Large intestine (tissue), 12 donors: ENCODE measurements at places on chromosomes 7 and 10. TPM values are rescaled to one million over a fixed set of nuclear protein-coding genes. Genes with fewer than 3 reads are reported as not detected.

The ANKRD30A gene
- polyA plus RNA-seq = 0.01 TPM

- DNase-seq = peak; percentile 93
Measured at GRCh38 chr7:37031571-37032257, 307.4 kb upstream of the AOAH start.

- DNase-seq = no peak
Measured at GRCh38 chr10:75967491-75967890, 536.1 kb downstream of the LRMDA start.

GRCh38 chr7:30694774-30695721, 12.8 kb upstream of the CRHR2 start:
- DNase-seq = no peak

GRCh38 chr7:140653319-140654108, 12.9 kb upstream of the DENND2A start:
- peak; percentile 55 for DNase-seq

The SORCS3 gene
- 1.7 TPM for polyA plus RNA-seq

The OR6V1 gene
- not detected for polyA plus RNA-seq

DNA sequence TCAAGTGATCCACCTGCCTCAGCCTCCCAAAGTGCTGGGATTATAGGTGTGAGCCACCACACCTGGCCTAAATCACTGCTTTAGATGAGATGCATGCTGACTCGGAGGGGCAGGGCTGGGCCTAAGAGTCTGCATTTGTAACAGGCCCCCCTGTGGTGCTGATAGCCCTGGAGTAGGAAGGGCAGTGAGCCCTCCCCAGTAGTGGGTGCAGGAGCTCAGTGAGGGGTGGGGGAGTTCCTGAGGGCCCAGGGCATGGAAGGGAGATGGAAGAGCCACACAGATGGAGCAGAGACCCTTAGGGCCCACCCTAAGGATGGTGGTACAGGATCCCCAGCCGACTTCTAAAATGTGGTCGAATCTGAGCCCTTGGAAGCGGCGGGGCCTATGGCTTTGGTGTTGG, 131.7 kb upstream of the PPIF start:
- no peak for DNase-seq

DNA sequence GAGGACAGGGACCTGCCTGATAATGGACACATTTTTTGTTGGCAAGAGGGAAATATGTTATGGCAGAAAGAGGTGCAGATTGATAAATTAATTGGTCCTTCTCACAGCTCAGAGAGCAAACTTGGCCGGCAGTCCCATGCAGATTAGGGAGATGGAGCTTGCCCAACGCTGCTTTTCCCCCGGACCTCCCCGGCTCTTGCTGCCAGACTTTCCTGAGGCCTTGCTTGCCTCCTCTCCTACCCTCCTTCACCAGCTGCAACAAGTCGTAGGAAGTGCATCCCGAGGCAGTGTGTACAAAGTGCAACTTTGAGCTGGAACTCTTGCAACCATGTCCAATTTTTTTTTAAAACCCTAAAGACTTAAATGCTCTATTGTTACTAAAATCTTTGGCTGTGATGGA, 215.5 kb downstream of the LRMDA start:
- DNase-seq = no peak

- DNase-seq = no peak
Measured at GRCh38 chr10:14250496-14251076, 80.1 kb downstream of the FRMD4A start.

- no peak for DNase-seq
Measured at GRCh38 chr10:12419262-12419847, 70.0 kb downstream of the CAMK1D start.

DNA sequence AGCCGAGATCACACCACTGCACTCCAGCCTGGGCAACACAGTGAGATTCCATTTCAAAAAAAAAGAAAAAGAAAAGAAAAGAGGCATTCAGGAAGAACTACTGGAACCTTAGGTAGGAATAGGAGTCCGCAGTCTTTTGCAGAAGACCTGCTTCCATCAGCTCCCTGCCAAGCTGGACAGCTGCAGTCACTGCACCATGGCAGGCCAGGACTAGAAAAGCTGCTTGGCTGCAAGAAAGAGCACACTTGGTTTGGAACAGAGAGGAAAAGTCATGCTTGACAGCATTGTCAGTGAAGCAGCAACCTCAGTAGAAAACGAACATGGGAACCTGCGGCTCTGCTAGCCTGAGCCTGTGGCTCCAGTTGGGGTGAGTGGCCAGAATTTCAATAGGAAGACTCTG, 104.3 kb downstream of the MARCHF5 start:
- DNase-seq = no peak

The NEUROG3 gene
- 3.1 TPM for polyA plus RNA-seq

The LRRC27 gene
- polyA plus RNA-seq = 20.7 TPM

- DNase-seq = no peak
Measured at GRCh38 chr7:25979605-25980004, 172.4 kb upstream of the NFE2L3 start.

- no peak for DNase-seq
Measured at GRCh38 chr10:80324891-80325364, 31.6 kb downstream of the DYDC1 start.

DNA sequence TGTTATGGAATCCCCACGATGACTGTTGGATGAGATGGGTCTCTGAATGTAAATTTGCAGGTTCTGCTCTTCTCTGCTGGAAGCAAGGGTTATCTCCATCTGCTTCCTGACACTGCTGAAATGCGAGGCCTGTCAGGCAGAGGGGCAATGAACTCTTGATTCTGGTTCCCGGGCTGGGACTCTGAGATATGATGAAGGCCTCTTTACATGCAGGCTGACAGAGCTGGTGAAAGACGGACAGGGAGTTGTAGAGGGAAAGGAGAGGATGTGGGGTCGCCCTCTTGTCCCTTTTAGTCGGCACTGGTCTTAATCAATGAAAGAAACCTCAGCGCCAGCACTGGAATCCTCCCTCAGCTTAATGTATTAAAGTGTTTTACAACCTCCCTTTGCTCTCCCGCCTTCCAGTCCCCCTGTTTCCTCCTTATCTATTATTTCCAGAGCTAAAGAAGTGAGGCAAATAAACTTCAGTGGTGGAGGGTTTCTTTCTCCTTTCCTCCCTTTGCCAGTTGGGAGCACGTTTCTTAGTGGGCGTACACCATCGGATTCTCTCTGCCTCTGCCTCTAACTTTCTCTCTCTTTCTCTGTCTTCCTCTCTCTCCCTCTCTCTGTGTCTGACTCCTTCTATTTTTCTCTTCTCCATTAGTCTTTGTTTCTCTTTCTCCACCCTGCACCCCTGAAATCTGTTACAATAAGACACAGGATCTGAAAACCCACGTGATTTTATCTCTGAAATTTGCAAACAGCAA, 145.6 kb downstream of the BAMBI start:
- DNase-seq = no peak

GRCh38 chr10:111118758-111119157, 41.9 kb downstream of the ADRA2A start:
- no peak for DNase-seq

DNA sequence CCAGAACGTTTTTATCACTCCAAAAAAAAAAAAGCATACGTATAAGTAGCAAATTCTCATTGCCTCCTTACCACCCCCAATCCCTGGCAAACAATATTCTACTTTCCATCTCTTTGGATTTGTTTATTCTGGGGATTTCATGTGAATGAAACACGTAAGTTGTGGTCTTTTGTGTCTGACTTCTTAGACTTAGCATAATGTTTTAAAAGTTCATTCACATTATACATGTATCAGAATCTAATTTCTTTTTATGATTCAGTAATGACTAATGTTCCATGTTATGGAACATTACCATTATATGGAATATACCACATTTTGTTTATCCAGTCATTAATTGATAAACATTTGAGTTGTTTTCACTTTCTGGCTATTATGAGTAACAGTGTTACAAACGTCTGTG, 12.5 kb upstream of the KLHL7 start:
- DNase-seq = no peak

- peak; percentile 23 for DNase-seq
Measured at GRCh38 chr7:138125598-138126111, 49.4 kb downstream of the AKR1D1 start.

The ZNF25 gene
- 7.0 TPM for polyA plus RNA-seq

GRCh38 chr7:74575083-74575784, 82.3 kb upstream of the GTF2I start:
- DNase-seq = peak; percentile 54

The CHAT gene
- 0.96 TPM for polyA plus RNA-seq

The CYP17A1 gene
- polyA plus RNA-seq = 0.60 TPM

The TSPAN33 gene
- polyA plus RNA-seq = 9.6 TPM

The ASIC3 gene
- 6.9 TPM for polyA plus RNA-seq

- DNase-seq = no peak
Measured at GRCh38 chr7:8178353-8178752, 83.6 kb downstream of the ICA1 start.

DNA sequence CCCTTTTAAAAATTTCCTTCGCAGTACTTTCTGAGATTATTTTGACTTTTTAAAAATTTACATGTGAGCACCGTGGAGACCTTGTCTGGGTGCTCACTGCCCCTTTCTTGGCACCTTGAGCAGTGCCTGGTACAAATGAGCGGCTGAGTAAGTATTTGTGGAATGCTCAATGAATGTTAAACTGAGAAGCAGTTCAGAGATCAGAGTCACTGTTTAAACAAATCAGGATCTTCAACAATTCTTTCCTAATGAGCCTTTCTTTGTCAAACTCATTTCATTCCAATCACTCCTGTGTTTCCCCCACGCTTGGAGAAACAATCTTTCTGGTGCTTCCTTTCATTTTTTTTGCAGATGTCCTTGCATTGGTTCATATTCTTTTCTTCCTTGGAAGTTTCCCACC, 611.3 kb upstream of the GALNT17 start:
- no peak for DNase-seq

DNA sequence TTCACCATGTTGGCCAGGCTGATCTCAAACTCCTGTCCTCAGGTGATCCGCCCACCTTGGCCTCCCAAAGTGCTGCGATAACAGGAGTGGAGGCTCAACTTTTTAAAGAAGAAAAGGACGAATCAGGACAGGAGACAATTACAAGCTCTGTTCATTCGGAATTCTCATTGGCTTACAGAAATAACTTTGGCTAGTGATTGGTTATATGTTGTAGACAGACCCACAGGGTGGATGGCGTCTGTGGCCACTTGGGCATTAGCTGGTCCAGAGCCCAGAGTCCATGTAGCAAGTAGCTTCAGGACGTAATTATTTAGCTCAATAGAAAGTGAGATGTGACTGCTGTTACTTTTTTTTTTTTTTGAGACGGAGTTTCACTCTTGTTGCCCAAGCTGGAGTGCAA, 160.5 kb upstream of the TNRC18 start:
- DNase-seq = no peak

The TLL2 gene
- 0.99 TPM for polyA plus RNA-seq

The EFCAB10 gene
- 1.4 TPM for polyA plus RNA-seq

The PTF1A gene
- polyA plus RNA-seq = not detected

DNA sequence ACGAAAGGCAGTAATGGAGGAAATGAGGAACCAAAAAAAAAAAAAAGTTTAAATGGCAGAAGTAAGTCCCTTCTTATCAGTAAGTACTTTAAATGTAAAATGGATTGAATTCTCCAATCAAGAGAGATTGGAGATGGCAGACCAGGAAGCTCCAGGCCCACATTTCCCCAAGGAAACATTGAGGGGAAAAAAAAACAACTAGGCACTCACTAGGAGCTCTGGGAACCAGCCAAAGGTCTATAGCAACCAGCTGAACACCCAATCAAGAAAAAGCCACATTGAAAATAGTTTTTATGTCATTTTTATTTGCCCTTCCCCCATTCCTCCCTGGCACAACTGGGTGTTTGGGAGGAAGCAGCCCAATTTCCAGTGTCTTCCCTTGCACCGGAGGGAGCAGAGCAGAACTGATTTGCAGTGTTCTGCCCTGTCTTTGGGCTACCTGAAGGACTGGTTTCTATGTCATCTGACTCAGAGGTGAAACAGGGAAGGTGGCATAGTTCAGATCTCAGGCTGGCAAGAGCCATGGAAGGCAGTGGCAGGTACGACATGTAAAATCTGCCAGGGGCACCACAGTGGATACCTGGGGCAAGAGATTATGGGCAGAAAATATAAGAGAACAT, 121.9 kb downstream of the SMURF1 start:
- no peak for DNase-seq

- no peak for DNase-seq
Measured at GRCh38 chr10:75582102-75582501, 150.7 kb downstream of the LRMDA start.

DNA sequence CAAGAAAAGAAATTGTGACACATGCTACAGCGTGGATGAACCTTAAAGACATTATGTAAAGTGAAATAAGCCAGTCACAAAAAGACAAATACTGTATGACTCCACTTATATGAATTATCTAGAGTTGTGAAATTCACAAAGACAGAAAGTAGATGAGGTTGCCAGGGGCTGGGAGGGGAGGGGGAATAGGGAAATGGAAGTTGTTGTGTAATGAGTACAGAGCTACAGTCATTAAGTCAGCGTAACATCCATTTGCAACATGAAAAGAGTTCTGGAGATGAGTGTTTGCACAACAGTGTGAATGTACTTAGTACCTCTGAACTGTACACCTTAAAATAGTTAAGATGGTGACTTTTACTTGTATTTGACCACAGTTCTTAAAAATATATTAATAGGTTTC, 112.1 kb upstream of the CDK1 start:
- no peak for DNase-seq

DNA sequence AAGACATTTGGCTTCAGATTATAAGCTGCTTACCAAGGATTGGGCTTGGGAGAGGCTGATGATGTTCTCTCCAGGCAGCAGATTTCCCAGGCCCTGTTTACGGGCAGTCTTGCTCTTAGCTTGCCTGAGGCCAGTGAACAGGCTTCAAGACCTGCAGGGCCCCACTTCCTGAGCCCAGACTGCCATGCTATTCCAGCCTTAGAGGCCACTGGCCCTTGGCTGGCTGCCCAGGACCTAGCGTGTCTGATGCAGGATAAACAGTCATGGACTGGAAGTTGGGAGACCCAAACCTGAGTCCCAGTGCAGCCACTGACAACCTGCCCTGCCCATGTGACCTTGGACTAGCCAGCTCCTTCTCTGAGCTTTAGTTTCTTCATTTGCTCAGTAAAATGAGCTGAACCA, 2.9 kb downstream of the PRXL2A start:
- DNase-seq = no peak

The TMEM26 gene
- 5.0 TPM for polyA plus RNA-seq

GRCh38 chr10:1100691-1101368, 44.6 kb downstream of the WDR37 start:
- no peak for DNase-seq

DNA sequence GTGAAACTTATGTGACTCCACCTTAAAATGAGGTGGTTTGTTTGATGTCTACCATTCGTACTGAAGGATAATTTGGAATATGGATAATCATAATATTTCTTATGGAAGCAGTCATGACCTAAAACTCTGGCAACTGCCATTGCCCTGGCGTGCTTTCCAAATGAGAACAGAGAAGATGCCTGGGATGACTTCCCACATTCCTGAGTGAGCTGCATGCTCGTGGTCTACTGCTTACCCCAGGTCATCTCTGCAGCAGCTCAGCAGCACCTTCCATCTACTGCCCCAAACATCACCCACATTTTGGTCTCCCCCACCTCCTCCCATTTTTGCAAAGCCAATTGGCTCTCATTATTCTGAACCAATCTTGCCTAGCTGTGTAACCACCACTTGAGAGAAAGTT, 40.1 kb downstream of the LYZL1 start:
- DNase-seq = no peak

GRCh38 chr7:132376361-132377013, 199.8 kb downstream of the PLXNA4 start:
- no peak for DNase-seq
